NK-92 treated with Interleukin-12 subunit alpha and Interleukin-12 subunit beta, amount 100 ng/mL, for 24 hours (cell line): ENCODE measurements at places on chromosomes 13 and 19.

DNA sequence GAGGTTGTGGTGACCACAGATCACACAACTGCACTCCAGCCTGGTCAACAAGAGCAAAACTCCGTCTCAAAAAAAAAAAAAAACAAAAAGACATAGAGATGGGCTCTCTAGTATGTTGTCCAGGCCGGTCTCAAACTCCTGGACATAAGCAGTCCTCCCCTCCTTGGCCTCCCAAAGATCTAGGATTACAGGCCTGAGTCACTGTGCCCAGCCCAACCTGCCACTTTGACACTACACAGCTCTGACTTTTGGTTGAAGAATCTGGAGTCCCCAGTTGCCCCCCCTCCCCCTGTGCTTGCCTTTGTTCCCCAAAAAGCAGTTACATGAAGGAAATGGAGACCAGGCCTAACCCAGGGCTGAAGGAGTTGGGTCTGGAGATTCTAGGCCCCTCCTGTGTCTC lies 12.9 kb downstream of the CARM1 start:
- DNase-seq: no peak

DNA sequence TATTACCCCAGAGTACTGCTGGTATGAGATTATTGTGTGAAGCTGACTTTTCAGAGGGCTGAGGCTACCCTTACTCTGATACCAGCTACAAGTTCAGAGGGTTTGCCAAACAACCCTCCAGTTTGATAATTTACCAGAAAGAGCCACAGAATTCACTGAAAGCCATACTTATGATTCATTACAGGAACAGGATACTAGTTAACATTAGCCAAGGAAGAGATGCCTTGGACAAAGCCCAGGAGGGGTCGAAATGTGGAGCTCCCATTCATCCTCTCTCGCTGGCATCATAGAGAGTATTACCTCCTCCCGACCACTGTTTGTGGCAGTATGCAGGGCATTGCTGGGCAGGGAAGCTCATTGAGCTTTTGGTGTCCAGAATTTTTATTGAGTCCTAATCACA lies 364.3 kb downstream of the KCNRG start:
- DNase-seq: no peak

DNA sequence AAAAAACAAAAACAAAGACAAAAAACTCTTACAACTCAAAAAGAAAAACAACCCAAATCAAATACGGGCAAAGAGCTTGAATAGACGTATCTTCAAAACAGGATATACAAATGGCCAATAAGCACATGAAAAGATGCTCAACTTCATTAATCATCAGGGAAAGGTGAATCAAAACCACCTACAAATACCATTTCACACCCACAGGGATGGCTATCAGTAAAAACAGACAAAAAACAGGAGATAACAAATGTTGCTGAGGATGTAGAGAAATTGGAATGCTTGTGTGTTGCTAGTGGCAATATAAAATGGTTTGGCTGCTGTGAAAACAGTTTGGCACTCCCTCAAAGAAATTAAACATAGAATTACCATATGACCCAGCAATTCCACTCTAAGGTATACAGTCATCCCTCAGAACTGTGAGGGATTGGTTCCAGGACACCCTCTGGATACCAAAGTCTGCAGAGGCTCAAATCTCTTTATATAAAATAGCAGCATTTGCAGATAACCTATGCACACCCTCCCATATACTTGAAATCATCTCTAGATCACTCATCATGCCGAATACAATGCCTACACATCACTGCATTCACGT lies 29.7 kb downstream of the MLLT1 start:
- no peak for DNase-seq

- DNase-seq: no peak
These were observed 6.7 kb upstream of the TMPRSS9 start for GRCh38 chr19:2353159-2353886.

DNA sequence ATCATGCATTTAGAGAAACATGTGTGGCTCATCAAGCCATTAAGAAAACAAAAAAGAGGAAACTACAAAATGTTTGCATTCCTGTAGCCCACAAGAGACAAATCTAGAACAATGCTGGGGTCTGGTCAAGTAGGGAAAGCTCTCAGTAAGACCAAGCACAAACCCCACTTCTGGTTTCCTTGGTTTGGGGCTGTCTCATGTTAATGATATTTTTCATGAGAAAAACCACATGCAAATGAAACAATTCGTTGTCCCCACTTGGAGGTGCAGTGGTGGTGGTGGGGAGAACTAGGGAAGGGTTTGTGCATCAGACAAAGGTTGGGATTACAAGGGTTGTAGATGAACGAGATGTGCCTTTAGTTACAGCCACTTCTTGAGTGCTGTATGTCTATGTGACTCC lies 7.0 kb upstream of the RB1 start:
- DNase-seq: no peak

- no peak for DNase-seq
These were observed 12.1 kb downstream of the HNRNPUL1 start for GRCh38 chr19:41276231-41276630.

- no peak for DNase-seq
These were observed 332.7 kb downstream of the OXGR1 start for GRCh38 chr13:96661612-96662011.

GRCh38 chr19:11995174-11995573 lies 30.3 kb downstream of the ZNF763 start:
- DNase-seq: no peak

DNA sequence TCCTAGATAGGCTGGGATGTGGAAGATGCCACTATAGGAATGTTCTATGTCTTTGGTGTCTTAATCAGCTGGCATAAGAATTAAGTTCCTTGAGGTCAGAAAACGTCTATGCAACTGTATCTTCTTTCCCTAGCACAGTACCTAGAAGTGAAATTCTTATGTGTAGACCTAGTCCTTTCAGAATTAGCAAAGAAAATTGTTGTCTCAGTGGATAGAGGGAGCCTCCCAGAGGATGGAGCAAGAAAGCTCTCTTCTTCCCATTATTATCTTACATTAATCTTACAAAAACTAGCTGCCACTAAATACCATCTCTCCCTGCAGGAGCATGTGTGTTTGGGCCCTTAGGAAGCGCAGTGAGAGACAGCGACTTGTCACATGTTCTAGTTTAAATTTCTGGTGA lies 11.6 kb downstream of the CLDN10 start:
- no peak for DNase-seq

GRCh38 chr19:33175886-33176669 lies 18.1 kb upstream of the LRP3 start:
- peak; percentile 18 for DNase-seq

DNA sequence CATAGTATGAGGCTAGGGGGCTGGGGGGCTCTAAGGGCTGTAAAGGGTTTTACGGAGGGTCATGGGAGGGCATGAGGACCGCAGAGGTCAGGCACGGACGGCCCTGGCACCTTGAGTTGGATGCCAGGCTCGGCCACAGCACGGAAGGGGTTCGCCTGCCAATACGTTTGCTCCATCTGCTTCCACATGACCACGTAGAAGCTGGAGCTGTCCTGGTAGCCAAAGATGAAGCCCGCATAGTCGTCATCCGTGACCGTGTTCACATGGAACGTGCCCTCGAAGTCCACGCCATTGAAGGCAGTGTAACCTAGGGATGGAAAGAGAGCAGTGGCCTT lies 6.4 kb downstream of the COMP start:
- no peak for DNase-seq

- DNase-seq: no peak
These were observed 1385.8 kb downstream of the PCDH9 start for GRCh38 chr13:65844266-65844841.

DNA sequence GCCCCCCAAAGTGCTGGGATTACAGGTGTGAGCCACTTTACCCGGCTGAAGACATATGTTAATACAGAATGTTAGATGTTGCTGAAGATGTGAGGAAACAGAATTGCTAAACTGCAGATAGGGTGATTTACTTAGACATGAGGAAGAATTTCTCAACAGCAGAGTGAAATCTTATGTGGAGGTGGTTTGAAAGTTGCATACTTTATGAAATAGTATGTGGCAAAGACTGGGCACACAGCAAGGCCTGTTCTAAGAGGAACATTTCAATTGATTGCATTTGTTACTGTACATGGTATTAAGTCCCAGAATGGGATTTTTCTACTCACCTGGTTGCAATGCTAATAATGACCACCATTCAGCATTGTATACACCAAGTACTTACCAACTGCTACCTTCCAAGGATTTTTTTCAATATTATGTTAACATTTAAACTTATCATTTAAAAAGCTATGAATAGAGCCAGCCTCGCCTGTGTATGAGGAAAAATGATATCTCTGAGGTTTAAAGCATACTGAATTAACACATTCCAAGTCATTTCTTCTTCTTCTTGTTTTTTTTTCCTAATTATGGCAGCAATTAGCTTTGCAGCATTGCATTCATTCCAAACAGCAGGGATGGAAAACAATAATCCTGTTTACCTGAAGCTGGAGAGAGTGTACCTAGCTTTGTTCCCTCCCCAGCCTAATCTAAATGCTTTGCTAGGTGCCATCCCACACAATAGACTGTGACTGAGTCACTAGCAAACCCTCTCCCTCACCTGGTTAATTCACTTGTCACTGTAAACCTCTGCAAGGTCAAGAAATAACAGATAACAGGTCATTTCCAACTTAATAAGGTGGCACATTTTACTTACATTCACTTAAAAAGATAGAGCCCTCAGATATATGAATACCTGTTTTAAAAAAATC lies 19.4 kb upstream of the KLF5 start:
- DNase-seq: no peak

DNA sequence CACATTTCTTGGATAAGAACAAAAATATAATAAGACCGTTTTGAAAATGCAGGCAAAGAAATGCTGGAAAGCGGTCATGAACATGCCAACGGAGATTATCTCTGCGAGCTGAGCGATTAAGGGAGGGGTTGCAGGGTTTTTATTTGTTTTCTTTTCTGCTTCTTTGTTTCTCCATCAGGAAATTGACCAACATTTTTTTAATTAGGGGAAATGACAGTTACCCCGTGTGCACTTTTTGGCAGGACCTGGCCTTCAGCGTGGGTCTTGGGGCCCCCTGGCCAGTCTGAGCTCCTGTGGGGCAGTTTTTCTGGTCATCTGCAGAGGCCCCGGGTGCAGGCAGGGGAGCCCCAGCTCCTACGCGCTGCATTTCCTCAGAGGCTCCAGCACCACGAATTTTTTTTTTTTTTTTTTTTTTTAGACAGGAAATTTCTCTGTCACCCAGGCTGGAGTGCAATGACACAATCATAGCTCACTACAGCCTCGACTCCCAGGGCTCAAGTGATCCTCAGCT lies 31.3 kb upstream of the HOMER3 start:
- no peak for DNase-seq

GRCh38 chr19:14096272-14096992 lies 5.9 kb upstream of the SAMD1 start:
- no peak for DNase-seq

- DNase-seq: no peak
These were observed 95.0 kb downstream of the LIG4 start for GRCh38 chr13:108120302-108120701.

- DNase-seq: no peak
These were observed 128.6 kb upstream of the KL start for GRCh38 chr13:32887617-32888016.

- peak; percentile 26 for DNase-seq
These were observed 19.4 kb downstream of the ACTN4 start for GRCh38 chr19:38666663-38667511.

DNA sequence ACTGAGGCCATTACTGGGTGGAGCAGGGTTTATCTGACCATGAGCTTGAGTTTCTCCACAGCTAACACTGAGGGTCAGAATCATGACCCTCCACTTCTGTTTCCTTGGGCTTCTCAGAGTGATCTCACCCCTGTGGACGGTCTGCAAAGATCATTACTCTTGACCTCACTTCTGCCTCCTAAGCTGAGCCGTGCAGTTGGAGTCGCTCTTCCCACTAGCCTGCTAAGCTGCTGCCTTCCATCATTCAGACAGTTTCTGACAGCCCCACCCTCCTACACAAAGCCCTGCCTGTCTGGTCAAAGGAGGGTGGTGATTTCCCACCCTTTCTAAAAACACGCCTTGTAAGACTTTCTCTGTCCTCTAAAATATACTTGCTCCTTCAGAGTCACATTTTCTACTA lies 9.3 kb upstream of the FRY start:
- no peak for DNase-seq

- DNase-seq: no peak
These were observed 175.5 kb upstream of the SERP2 start for GRCh38 chr13:44197791-44198770.

- no peak for DNase-seq
These were observed 95.4 kb downstream of the CYSLTR2 start for GRCh38 chr13:48749144-48749543.

GRCh38 chr19:41997851-41998229 lies 3.8 kb upstream of the ATP1A3 start:
- no peak for DNase-seq

GRCh38 chr13:45464141-45464686 lies 525 bp upstream of the COG3 start:
- DNase-seq: no peak

DNA sequence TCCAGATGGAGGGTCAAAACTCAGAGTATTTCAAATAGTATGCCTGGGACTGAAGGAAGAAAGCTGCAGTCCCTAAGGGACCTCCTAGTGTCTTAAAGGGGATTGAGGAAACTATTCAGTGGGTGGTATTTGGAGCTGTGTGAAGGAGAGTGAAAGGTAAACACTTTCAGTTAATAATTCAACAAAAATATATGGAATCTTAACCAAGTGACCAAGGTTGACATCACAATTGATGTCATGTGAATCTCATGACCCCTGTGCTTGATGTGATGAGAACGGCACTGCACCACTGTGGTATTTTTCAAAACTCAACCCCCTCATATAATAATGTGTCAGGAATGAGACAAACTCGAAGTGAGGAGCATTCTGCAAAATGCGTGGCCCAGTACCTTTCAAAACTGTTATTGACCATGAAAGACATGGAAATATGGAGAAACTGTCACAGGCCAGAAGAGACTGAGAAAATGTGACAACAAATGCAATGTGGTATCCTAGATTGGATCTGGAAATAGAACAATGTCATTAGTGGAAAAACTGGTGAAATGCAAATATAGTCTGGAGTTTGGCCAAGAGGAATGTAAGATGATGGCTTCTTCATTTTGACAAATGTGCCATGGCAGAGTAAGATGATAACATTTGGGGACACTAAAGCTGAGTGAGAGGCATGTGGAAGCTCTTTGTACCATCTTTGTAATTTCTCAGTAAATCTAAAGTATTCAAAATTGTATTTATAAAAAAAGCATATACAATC lies 553.9 kb downstream of the RFC3 start:
- DNase-seq: no peak

GRCh38 chr13:83880275-83881139 lies 1.8 kb downstream of the SLITRK1 start:
- no peak for DNase-seq

- no peak for DNase-seq
These were observed 9.5 kb downstream of the ADAMTSL5 start for GRCh38 chr19:1503089-1503924.
